Activated CD4-positive, alpha-beta memory T cell treated with anti-CD3 and anti-CD28 coated beads, Interleukin-2, amount 10 ng/mL, durations not matched to agents 7 days and 5 days (primary cell): ENCODE measurements at places on chromosomes 2 and 18. TPM values are rescaled to one million over a fixed set of nuclear protein-coding genes. Genes with fewer than 3 reads are reported as not detected.

DNA sequence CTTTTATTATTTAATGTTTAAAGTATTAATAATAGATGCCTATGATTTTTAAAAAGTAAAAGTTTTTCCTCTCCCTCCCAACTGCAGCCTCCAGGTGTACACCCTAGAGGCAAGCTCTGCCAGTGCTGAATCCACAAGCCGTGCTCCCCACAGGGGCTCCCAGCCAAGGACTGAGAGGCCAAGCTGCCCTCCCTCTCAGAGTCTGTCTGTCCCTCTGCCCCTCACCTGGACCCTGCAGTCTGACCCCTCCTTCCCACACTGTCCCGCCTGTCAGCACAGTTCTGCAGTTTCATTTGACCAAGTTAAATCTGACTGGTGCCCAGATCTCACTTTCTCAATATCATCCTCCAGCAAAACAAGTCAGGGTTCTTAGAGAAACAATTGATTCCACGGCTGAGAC is 14.8 kb upstream of the PROC start:
- no peak for DNase-seq
- H3K36me3 ChIP-seq, result no peaks in the 10 kb centered on the region
- no peak overlapping the region for H3K4me3 ChIP-seq

DNA sequence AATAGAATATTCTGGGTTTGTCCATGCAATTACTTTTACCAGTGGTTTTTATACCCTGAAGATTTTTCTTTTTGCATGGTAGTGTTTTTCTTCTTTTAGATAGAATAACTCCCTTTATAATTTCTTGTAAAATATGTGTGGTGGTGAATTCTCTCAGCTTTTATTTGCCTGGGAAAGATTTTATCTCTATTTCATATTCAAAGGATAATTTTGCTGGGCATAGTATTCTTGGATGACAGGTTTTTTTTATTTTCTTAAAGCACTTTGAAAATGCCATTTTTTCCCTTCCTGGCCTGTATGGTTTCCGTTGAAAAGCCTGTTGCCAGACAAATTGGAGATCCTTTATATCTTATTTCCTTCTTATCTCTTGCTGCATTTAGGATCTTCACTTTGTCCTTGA is 113.5 kb downstream of the MYO3B start:
- no peak for DNase-seq
- no peaks in the 10 kb centered on the region for H3K36me3 ChIP-seq
- no peak overlapping the region for H3K4me3 ChIP-seq
- peaks cover 38% of the 10 kb centered on the region for H3K27me3 ChIP-seq
- H3K27ac ChIP-seq, result no peak overlapping the region

DNA sequence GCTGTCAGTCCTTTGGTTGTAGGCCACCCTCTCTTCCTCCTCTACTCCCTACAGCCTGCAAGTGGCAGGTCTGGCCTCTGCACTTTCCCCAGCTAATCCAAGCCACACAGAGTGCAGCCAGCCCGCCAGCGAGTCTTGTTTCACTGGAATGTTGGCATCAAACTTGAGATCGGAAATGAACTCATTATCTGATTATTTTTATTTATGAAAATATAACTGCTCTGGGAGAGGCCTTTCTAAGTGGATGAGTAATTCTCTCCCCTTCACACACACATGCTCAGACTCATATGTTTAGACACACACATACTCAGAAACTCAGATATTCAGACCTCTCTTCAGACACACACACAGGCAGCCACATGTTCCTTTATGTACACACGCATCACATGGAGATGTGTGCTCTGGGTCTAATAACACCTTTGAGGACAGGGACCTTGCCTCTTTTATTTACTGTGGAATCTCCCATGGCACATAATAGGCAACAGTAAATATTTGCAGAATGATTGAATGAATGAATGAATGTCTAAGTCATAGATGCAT is 151.3 kb downstream of the ZFP36L2 start:
- no peak for DNase-seq
- H3K4me1 ChIP-seq, result no peaks in the 10 kb centered on the region
- no peak overlapping the region for H3K27ac ChIP-seq

DNA sequence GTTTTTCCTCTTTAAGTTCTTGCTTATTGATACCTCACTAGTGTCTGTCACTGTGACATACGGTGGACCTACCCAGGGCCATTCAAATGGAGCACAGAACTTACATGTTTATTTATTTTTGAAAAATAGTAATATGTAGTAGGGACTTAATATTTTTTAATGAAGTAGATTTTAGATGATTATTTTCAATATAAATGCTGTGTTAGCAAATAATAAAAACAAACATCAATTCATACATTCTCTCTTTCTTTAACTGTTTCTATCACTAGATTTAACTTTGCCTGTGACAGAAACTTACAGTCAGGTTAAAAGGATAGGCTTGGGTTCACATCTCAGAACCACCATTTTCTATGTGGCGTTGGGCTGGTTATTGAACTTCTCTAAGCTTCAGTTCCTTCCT is 184.4 kb upstream of the RASGRP3 start:
- no peak overlapping the region for H3K4me3 ChIP-seq
- no peak for DNase-seq
- peaks cover 31% of the 10 kb centered on the region for H3K27me3 ChIP-seq
- H3K36me3 ChIP-seq, result no peaks in the 10 kb centered on the region
- H3K27ac ChIP-seq, result no peak overlapping the region
- no peaks in the 10 kb centered on the region for H3K4me1 ChIP-seq

DNA sequence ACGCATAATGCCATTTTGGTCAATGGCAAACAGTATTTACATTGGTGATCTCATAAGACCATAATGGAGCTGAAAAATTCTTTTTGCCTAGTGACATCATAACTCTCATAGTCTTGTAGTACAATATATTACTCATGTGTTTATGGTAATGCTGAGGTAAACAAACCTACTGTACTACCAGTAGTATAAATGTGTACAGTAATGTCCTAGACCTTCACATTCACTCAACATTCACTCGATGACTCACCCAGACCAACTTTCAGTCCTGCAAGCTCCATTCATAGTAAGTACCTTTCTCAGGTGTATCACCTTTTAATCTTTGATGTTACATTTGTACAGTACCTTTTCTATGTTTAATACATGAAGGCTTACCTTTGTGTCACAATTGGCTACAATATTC is 558.2 kb upstream of the PIK3C3 start:
- H3K27ac ChIP-seq, result no peak overlapping the region
- H3K36me3 ChIP-seq, result no peaks in the 10 kb centered on the region
- no peaks in the 10 kb centered on the region for H3K27me3 ChIP-seq
- no peak overlapping the region for H3K4me3 ChIP-seq

C2orf15 gene
- total RNA-seq, result 0.18 TPM

FHOD3 gene
- not detected for total RNA-seq

SMC6 gene
- 36.0 TPM for total RNA-seq

PRKRA gene
- total RNA-seq, result 36.5 TPM

NFU1 gene
- 24.4 TPM for total RNA-seq

GREB1 gene
- total RNA-seq, result 0.33 TPM
